Panc1 (cell line): ENCODE measurements at places on chromosomes 11 and 22.

- no peak for DNase-seq
Measured at GRCh38 chr11:33700063-33700501, 544 bp downstream of the C11orf91 start.

DNA sequence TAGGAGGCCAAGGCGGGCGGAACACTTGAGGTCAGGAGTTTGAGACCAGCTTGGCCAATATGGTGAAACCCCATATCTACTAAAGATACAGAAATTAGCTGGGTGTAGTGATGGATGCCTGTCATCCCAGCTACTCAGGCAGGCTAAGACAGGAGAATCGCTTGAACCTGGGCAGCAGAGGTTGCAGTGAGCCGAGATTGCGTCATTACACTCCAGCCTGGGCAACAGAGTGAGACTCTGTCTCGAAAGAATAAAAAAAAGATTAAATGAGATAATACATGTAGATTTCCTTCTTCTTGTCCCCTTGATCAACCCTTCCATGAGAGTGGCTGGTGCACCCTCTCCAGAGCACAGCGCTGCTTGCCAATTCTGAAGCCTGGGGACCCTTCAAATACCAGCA is 106.9 kb downstream of the ST3GAL4 start:
- DNase-seq: no peak

- no peak for DNase-seq
Measured at GRCh38 chr11:13717331-13717730, 48.9 kb downstream of the FAR1 start.

GRCh38 chr11:93738647-93739081 is 2.6 kb downstream of the TAF1D start:
- DNase-seq: no peak

- DNase-seq: no peak
Measured at GRCh38 chr11:79094616-79095015, 346.2 kb downstream of the TENM4 start.

GRCh38 chr11:9569588-9570164 is 3.8 kb upstream of the WEE1 start:
- DNase-seq: no peak
